Neural progenitor cell (in vitro differentiated cells): ENCODE measurements at places on chromosomes 5 and 9. TPM values are rescaled to one million over a fixed set of nuclear protein-coding genes. Genes with fewer than 3 reads are reported as not detected.
A peak's percentile ranks its signal among the peaks of the same experiment; 100 is the strongest.

Gene CNTNAP3
- total RNA-seq, result 21.8 and 25.8 TPM in 2 replicates

Gene IL33
- total RNA-seq, result not detected in 2 replicates

- no peak overlapping the region for H3K4me3 ChIP-seq
- H3K36me3 ChIP-seq, result no peaks in the 10 kb centered on the region
- no peak overlapping the region for H3K27ac ChIP-seq
- DNase-seq, result no peak
- H3K4me1 ChIP-seq, result no peaks in the 10 kb centered on the region
Measured at GRCh38 chr5:94082405-94082804, 341.0 kb upstream of the POU5F2 start.

- H3K36me3 ChIP-seq, result no peaks in the 10 kb centered on the region
- H3K27me3 ChIP-seq, result no peaks in the 10 kb centered on the region
- no peaks in the 10 kb centered on the region for H3K4me1 ChIP-seq
- DNase-seq, result no peak
Measured at GRCh38 chr9:26231391-26231790, 553.1 kb upstream of the TUSC1 start.

GRCh38 chr9:89458768-89459496 is 39.0 kb downstream of the SEMA4D start:
- DNase-seq, result peak; percentile 45
- no peaks in the 10 kb centered on the region for H3K36me3 ChIP-seq
- H3K4me1 ChIP-seq, result peaks cover 23% of the 10 kb centered on the region
- H3K27ac ChIP-seq, result no peak overlapping the region
- no peak overlapping the region for H3K4me3 ChIP-seq
- no peaks in the 10 kb centered on the region for H3K27me3 ChIP-seq

GRCh38 chr9:82682431-82682830 is 380.5 kb downstream of the RASEF start:
- H3K4me3 ChIP-seq, result no peak overlapping the region
- no peaks in the 10 kb centered on the region for H3K27me3 ChIP-seq

DNA sequence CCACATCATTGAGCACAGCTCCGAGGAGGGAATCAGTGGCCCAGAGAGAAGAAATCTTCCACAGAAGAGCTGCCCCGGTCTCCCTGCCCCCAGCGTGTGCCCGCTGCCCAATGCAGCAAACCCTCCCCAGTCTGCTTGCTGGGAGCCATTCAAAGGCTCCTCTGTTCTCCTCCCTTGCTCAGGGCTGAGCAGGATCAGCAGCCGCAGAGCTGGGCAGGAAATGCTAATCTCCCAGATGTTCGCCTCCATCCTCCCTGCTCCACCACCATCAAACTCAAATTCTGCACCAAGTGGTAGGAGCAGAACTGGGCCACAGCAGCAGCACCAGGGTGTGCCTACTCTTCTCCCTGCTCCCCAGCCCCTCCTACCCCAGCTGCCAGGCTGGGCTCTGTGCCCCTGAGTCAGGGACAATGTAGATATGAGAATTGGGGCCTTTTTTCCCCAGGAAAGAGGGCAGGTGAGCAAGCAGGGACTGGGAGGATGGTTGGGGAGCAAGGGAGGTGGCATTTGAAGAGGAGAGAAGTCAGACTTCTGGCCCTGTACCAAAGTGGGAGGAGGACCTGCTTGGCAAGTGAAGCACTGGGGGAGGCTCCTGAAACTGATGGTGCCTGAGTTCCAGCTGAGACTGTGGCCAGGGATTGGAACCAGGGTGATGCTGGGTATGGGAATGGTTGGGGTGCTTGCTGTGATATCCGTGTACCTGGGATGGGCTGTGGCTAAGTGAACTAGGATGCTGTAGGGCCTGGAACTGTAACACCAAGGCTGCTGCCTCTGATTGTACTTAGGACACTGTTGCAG is 1.9 kb upstream of the PCDH1 start:
- no peaks in the 10 kb centered on the region for H3K36me3 ChIP-seq
- peak overlapping the region; percentile 0 for H3K4me3 ChIP-seq

- peaks cover 26% of the 10 kb centered on the region for H3K4me1 ChIP-seq
- H3K27me3 ChIP-seq, result no peaks in the 10 kb centered on the region
- no peaks in the 10 kb centered on the region for H3K36me3 ChIP-seq
- H3K4me3 ChIP-seq, result no peak overlapping the region
Measured at GRCh38 chr9:107226421-107226820, 56.7 kb upstream of the RAD23B start.

DNA sequence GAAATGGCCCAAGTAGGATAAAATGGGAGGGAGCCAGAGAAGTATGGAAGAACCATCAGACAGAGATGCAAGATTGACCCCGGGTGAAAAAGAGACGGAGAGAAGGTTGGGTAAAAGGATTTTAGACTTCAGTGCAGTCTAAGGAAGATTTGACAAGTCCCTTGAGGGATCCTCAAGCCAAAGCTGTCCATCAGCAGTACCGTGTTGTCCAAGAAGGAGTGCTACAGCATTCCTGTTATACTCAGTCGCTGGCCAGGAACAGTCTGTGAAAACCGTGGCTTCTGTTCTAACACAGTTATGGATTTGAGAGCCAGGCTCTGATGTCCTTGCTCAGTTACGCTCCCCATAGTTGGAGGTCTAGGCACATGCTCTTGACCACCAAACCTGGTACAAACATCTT is 383.9 kb upstream of the DAB2 start:
- H3K4me3 ChIP-seq, result no peak overlapping the region
- no peaks in the 10 kb centered on the region for H3K4me1 ChIP-seq
- no peaks in the 10 kb centered on the region for H3K27me3 ChIP-seq

DNA sequence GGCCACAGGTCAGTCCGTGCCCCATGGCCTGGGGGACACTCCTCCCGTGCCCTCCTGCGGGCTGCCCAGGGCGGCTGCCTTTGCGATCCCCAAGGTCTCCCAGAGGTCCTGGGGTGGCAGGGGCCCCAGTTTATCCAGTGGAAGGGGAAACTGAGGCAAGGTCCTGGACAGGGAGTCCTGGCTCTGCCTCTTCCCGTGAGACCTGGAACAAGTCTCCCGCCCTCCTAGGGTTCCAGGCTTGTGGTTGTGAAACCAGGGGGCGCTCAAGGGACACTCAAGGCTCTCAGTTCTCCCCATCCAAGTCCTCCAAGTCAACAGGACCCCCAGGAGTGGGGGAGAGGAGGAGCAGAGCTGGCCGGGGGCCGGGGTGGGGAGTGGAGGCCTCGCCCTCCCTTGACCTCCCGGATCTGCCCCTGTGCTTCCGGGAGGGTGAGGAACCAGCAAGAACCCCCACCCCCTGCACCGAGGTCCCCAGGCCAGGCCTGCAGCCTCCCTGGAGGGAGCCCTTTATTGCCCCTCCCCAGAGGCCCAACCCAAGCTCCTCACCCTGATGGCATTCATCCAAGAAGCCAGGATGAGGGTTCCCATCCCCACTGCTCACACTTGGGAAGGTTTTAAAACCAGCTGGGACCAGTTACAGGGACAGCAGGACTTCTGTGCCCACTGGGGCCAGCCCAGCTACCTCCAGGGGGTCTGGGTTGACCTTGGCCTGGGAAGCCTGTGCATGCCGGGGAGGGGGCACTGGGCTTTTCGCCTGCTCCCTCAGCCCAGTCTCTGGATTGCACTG is 24.7 kb upstream of the TMEM250 start:
- H3K36me3 ChIP-seq, result no peaks in the 10 kb centered on the region
- H3K27me3 ChIP-seq, result no peaks in the 10 kb centered on the region
- peaks cover 14% of the 10 kb centered on the region for H3K4me1 ChIP-seq
- DNase-seq, result peak; percentile 80
